ENCODE measurements at places on chromosomes 2 and 18. TPM values are rescaled to one million over a fixed set of nuclear protein-coding genes. Genes with fewer than 3 reads are reported as not detected.

DNA sequence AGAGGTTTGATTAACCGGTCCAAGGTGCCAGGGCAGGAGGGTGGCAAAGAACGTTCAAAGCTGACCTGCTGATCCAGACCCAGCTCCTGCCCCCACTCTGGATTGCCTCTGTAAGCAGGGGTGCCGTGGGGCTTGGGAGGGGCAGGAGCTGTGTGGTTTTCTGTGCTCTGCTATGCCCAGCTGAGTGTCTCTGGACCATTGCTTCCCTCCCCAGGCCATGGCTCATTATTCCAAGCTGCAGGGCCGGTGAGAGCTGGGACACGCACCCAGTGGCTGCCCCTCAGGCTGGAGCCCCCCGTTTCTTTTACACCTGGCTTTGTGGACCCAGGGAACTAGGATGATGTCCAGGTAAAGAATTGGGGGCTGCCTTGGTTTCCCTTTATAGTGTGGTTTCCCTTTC lies 238.4 kb upstream of the HS6ST1 start:
- H3K36me3 ChIP-seq, result no peaks in the 10 kb centered on the region
- H3K4me3 ChIP-seq, result no peak overlapping the region
- H3K27me3 ChIP-seq, result no peaks in the 10 kb centered on the region
- no peaks in the 10 kb centered on the region for H3K4me1 ChIP-seq
- no peak for DNase-seq
- no peak overlapping the region for H3K27ac ChIP-seq

DNA sequence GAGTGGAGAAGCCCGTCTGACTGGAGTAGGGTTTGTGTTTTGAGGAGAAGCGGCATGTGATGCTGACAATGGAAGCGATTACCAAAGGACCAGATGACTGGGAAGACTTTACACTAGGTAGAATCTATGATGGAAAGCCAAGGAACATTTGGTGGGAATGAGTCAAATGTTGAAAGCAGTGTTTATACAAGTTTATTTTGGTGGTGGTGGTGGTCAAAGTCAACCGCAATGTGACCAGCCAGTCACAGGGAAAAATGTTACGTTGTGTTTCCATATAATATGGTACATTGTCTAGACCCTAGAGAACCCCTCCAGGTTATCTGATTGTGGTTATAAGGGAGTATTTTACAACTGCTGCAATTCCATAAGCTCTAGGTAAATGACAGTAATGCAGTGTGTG lies 216.8 kb downstream of the PID1 start:
- H3K36me3 ChIP-seq, result no peaks in the 10 kb centered on the region
- DNase-seq, result no peak
- no peaks in the 10 kb centered on the region for H3K4me1 ChIP-seq
- H3K27ac ChIP-seq, result no peak overlapping the region

DNA sequence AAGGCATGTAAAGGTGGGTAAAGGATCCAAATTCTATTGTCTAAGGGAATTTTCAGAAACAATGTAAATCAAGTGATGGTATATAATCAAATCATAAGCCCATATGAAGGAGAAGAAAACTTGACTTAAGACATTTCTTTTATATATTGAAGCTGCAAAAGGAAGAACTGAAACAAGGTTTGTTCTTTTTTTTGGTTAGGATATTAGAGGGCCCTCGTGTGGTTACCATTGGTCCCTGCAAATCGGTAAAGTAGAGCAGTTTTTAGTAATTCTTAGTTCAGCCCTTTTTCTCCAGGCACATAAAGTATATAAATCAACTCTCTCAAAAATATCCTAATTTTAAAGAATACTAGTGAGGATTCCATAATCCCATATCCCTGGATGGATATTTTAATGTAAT lies 105.6 kb upstream of the STK17B start:
- no peaks in the 10 kb centered on the region for H3K27me3 ChIP-seq
- H3K36me3 ChIP-seq, result no peaks in the 10 kb centered on the region

DNA sequence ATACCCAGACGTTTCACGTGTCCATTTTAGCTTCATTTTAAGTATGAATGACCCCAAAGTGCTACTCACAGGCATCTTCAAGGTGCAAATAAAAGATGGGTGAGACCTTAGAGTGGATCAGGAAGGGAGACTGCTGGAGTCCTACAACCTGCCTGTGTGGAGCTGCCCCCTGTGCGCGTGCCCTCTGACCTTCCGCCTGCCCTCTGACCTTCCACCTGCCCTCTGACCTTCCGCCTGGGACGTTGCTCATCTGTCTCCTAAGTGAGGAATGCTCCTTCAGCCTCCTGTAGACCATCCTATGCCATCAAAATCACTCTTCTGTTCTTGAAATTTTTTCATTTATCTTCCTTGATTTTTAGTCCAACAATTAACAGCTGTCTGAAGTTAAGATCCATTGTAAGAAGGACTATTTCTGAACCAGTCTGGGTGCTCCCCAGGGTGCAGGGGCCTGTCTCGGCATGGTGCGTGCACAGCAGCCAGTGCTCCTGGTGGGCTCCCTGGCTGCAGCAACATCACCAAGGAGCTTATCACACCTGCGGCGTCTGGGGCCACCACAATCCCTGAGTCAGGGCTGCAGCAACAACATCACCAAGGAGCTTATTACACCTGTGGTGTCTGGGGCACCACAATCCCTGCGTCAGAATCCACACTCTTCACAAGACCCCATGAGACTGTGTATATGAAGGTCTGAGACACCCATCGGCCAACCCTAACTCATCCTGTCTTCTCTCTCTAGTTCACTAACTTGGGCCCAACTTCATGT lies 86.0 kb downstream of the TPO start:
- H3K27me3 ChIP-seq, result no peaks in the 10 kb centered on the region
- no peaks in the 10 kb centered on the region for H3K36me3 ChIP-seq
- DNase-seq, result no peak
- H3K4me1 ChIP-seq, result no peaks in the 10 kb centered on the region

CYB5A gene
- total RNA-seq, result 37.7 TPM

PJVK gene
- total RNA-seq, result 2.6 TPM

DNA sequence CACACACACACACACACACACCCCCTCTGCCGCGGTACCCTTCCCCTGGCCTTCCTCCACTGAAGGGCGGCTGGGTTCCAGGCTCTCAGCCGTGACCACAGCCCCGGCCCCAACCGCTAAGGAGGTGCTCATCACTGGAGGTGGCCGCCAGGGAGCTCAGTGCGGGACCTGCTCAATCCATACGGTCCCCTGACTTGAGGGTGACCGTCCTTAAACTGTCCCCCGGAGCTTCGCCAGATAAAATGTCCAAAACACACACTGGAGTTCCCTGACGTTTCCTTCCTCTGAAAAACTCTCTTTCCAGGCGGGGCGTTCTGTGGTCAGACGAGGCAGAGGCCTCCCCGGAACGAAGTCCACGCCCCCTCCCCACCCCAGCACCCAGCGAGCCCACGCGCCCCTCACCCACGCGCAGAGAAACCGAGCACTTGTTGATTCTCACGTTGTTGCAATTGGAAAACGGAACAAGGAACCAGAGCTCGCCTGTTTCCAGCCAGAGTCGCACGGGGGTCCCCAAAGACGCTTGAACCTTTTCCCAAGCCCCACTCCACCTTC lies 1.4 kb downstream of the MBP start:
- H3K27ac ChIP-seq, result peak overlapping the region; percentile 90
- H3K27me3 ChIP-seq, result no peaks in the 10 kb centered on the region
- H3K4me1 ChIP-seq, result peaks cover 28% of the 10 kb centered on the region
- 0 out of 2 replicates have a peak, but pooled peaks cover 4% of the 10 kb centered on the region for H3K36me3 ChIP-seq

ANKRD30BL gene
- total RNA-seq, result not detected

ELOA2 gene
- total RNA-seq, result not detected
